Heart left ventricle (tissue), 16 donors: ENCODE measurements at places on chromosomes 3 and 15.

DNA sequence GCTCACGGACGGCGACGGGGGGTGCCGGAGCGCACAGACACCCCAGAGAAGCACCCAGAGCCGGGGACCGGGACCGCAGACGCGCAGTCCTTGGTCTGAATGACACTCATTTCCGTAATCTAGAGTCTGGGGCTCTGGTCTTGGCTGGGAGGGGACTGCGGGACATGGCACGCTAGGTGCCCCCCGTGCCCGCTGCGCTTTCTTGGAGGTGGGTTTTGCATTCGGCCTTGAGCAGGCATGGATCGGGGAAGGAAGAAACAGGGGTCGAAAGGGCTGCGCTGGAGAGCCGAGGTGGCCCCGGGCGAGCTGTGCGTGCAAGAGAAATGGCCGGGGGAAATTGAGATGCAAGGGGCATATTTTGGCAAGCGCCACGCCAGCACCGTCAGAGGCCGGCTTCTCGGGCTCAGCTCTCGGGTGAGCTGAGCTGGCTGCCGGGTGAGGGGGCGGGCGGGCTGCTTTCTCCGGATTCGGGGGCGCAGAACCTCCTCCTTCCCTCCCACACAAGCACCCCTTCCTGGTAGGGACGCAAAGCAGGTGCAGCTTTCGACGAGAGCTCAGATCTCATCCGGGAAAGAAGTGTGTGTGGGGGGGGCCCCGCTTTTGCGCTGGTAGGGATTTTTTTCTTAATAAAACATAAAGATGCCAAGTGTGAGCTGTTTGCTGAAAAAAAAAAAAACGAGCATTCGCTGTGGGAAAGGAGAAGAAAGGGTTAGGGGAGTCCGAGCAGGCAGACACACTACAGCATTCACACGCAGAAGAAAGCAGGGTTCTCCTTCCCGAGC is 963 bp upstream of the NTRK3 start:
- H3K27ac ChIP-seq = no peak overlapping the region
- DNase-seq = no peak
- peaks cover 2% of the 10 kb centered on the region for H3K27me3 ChIP-seq

DNA sequence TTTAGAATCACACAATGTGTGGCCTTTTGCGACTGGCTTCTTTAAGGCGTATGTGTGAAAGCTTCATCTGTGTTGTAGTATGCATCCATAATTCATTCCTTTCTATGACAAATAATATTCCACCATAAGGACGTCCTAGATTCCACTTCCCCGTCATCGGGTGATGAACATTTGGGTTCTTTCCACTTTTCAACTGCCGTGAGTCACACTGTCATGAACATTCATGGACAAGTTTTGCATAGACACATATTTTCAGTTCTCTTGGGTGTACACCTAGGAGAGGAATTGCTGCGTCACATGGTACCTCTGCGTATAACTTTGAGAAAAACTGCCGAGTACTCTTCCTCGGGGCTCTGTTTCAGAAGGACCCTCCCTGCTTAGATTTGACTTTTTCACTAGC is 97.3 kb downstream of the TOP2B start:
- no peaks in the 10 kb centered on the region for H3K27me3 ChIP-seq
- H3K4me1 ChIP-seq = peaks cover 10% of the 10 kb centered on the region
- no peak overlapping the region for H3K27ac ChIP-seq
- peaks cover 25% of the 10 kb centered on the region for H3K36me3 ChIP-seq

GRCh38 chr3:177893331-177893730 is 642.9 kb upstream of the KCNMB2 start:
- H3K36me3 ChIP-seq = no peaks in the 10 kb centered on the region
- no peaks in the 10 kb centered on the region for H3K4me1 ChIP-seq
- H3K4me3 ChIP-seq = no peak overlapping the region
- no peak overlapping the region for H3K27ac ChIP-seq

GRCh38 chr15:58924327-58924726 is 9.2 kb downstream of the SLTM start:
- no peak for DNase-seq
- peaks cover 44% of the 10 kb centered on the region for H3K36me3 ChIP-seq
- no peak overlapping the region for H3K4me3 ChIP-seq
- peaks cover 24% of the 10 kb centered on the region for H3K4me1 ChIP-seq
- H3K27ac ChIP-seq = no peak overlapping the region

DNA sequence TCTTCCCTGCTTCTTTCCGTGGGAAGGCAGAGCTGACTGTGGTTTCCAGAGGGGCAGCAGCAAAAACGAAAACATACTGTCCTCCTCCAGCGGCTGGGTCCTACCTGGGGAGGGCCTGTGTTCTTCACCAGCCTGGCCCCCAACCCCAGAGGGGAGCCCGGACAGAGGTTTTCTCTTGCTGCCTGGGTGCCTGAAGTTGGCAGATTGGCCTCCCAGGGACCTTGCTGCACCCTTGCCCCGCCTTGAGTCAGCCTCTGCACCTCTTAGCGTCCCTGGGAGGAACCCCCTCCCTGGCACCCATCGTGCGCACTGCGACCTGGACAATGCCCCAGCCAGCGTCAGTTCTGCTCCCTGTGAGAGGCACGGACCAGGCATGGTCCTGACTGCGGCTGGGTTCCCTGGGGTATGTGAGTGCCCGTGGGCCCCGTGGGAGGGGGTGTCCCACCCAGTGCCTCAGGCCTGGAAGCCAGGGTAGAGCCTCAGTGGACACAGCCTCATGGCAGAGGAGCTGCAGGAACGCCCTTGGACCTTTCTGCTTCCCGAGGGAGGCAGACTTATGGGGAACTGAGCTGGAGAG is 56.8 kb upstream of the PRR23E start:
- H3K36me3 ChIP-seq = no peaks in the 10 kb centered on the region
- no peak overlapping the region for H3K4me3 ChIP-seq
- DNase-seq = no peak
- H3K4me1 ChIP-seq = peaks cover 7% of the 10 kb centered on the region
- no peaks in the 10 kb centered on the region for H3K27me3 ChIP-seq

GRCh38 chr15:84911879-84912660 is 27.6 kb downstream of the SLC28A1 start:
- no peak overlapping the region for H3K4me3 ChIP-seq
- peaks cover 47% of the 10 kb centered on the region for H3K4me1 ChIP-seq
- no peaks in the 10 kb centered on the region for H3K36me3 ChIP-seq
- no peaks in the 10 kb centered on the region for H3K27me3 ChIP-seq
- peak; percentile 91 for DNase-seq

- H3K27me3 ChIP-seq = no peaks in the 10 kb centered on the region
- no peak overlapping the region for H3K27ac ChIP-seq
- no peak overlapping the region for H3K4me3 ChIP-seq
- DNase-seq = no peak
- no peaks in the 10 kb centered on the region for H3K36me3 ChIP-seq
- peaks cover 16% of the 10 kb centered on the region for H3K4me1 ChIP-seq
These were observed 252.2 kb upstream of the TBL1XR1 start for GRCh38 chr3:177449360-177450006.

DNA sequence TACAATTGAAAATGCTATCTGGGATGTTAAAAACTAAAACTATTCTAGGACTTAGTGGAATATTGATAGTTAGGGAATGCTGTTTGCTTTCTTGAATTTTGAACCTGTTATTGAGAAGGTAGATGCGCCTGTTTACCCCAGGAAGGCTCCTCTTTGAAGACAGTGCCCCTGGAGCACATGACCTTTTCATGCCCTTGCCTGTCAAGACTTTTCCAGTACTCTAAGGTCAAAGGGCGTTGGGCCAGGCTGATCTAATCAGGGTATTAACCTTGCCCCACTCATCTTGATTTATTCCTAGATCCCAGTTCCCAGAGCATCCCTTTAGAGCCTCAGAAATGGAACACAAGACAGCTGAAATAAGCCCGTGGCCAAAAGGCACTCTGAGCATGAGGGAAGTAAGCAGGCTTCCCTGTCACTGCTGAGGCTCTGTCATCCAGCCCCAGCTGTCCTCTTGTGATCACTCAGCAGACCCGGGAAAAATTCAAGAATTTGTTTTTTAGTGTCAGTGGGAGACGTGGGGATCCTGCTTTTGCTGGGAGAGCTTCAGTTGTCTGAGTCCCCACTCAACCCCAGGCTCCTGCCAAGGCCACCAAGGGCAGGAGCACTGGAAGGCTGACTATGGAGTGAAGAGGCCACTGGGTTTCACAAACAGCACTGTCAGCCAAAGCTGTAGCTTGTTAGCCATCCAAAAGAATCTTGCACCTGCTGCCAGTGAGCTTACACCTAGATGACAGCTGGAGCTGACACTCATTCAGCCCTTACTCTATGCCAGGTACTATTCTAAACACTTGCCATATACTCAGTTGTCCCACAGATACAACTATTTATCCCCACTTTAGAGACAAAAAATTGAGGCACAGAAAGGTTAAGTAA is 169.0 kb downstream of the PGPEP1L start:
- no peaks in the 10 kb centered on the region for H3K27me3 ChIP-seq
- no peaks in the 10 kb centered on the region for H3K36me3 ChIP-seq
- peaks cover 37% of the 10 kb centered on the region for H3K4me1 ChIP-seq
- H3K27ac ChIP-seq = no peak overlapping the region
- no peak overlapping the region for H3K4me3 ChIP-seq
- no peak for DNase-seq

GRCh38 chr3:12585970-12586369 is 29.1 kb downstream of the MKRN2 start:
- DNase-seq = no peak
- peaks cover 52% of the 10 kb centered on the region for H3K36me3 ChIP-seq
- peaks cover 31% of the 10 kb centered on the region for H3K4me1 ChIP-seq
- H3K27me3 ChIP-seq = no peaks in the 10 kb centered on the region

DNA sequence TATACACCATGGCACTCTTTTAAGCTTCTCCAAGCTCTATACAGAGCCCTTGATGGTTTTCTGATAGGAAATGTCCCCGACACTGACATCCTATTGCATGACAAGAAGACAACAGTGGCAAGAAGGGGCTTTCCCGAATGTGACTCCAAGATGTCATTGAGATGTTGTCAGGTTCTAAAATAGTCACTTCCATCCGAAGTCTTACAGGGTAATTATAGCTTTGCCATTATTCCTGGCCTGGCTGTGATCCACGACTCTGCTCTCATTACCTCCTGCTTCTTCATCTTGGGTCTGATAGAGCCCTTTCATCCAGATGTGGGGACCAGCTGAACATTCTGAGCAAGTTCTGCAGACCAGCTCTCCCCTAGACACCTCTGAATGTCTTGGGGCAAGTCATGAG is 40.6 kb upstream of the ADAMTS9 start:
- no peak overlapping the region for H3K27ac ChIP-seq
- peak; percentile 48 for DNase-seq
- H3K27me3 ChIP-seq = no peaks in the 10 kb centered on the region
- H3K4me1 ChIP-seq = peaks cover 13% of the 10 kb centered on the region
- H3K36me3 ChIP-seq = no peaks in the 10 kb centered on the region

DNA sequence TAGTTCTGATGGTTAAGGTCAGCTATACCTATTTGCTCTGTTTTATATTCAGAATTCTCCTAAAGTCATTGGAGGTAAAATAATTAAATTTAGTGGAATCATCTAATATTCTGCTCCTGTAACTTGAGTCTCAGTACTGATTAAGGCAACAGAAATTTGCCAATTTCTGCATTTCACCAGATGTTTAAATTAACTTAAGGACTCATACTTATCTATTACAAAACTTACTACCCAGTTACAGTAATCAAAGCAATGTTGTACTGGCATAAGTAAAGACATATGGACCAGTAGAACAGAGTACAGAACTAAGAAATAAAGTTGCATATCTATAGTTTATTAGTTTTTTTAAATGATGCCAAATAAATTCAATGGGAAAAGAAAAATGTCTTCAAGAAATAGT is 1043.8 kb downstream of the OTOL1 start:
- no peaks in the 10 kb centered on the region for H3K27me3 ChIP-seq
- H3K27ac ChIP-seq = no peak overlapping the region
- no peaks in the 10 kb centered on the region for H3K4me1 ChIP-seq

GRCh38 chr3:186121968-186122367 is 13.1 kb upstream of the ETV5 start:
- H3K36me3 ChIP-seq = no peaks in the 10 kb centered on the region
- DNase-seq = no peak
- H3K4me1 ChIP-seq = no peaks in the 10 kb centered on the region
- no peak overlapping the region for H3K27ac ChIP-seq
- no peaks in the 10 kb centered on the region for H3K27me3 ChIP-seq
- no peak overlapping the region for H3K4me3 ChIP-seq

DNA sequence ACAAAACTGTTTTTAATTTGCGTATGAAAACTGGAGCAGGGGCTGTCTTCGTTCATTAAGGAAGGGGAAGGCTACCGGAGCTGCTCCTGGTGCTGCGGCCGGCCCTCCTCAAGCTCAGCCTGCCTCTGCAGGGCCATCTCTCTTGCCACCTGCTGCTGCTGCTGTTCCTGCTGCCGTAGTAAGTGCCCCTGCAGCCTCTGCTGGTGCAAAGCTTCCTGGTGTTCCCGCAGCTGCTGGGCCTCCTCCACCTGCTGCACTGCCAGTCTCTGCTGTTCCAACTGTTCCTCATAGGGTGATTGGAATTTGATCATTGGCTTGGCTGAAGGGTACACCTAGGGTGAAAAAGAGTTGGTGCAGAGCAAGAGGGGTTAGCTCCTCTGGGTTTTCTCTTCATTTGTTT is 66.0 kb downstream of the GOLIM4 start:
- DNase-seq = no peak
- no peaks in the 10 kb centered on the region for H3K27me3 ChIP-seq
- peaks cover 81% of the 10 kb centered on the region for H3K36me3 ChIP-seq
- H3K27ac ChIP-seq = no peak overlapping the region
- H3K4me3 ChIP-seq = no peak overlapping the region

DNA sequence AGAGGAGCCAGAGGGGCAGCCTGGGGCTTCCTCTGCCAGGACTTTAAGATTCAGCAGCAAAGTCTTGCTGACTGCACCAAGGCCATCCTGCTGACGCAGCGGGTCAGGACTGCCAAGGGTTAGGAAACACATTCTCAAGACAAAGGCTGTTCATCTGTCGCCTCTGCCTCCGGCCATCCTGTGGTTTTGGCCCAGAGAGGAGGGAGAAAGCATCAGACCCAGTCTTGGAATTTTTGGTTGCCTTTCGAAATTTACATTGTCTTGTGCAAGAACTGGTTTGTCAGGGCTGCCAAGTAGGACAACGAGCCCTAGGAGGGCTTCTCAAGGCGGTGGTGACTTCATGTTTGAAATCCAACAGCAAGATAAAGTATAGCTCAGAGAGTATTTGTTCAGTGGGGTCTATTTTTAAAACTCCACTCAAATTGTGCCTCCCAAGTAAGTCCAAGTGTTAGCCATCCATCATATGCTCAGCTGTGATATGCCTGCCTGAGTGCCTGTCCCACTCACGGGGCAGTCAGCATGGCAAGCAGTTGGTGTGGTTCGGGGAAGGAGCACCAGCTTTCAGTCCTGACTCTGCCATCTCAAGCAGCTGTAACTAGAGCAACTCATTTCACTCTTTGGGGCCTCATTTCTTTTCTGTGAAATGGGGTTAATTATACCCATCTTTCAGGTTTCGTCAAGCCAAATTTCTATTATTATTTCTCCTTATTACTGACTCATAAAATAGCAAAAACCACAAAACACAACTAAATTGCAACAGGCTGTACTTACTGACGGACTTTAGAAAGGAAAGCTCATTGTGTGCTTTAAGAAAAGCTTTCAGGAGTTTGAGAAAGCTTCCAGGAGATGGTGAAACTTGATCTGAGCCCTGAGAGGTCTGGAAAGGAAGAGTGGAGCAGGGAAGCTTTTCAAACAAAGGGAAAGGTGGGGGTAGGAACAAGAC is 42.4 kb upstream of the RHO start:
- H3K4me1 ChIP-seq = peaks cover 32% of the 10 kb centered on the region
- peak overlapping the region; percentile 59 for H3K27ac ChIP-seq
- peak; percentile 52 for DNase-seq
- peaks cover 5% of the 10 kb centered on the region for H3K36me3 ChIP-seq
